ENCODE measurements at places on chromosomes 6 and 20. TPM values are rescaled to one million over a fixed set of nuclear protein-coding genes. Genes with fewer than 3 reads are reported as not detected.

DNA sequence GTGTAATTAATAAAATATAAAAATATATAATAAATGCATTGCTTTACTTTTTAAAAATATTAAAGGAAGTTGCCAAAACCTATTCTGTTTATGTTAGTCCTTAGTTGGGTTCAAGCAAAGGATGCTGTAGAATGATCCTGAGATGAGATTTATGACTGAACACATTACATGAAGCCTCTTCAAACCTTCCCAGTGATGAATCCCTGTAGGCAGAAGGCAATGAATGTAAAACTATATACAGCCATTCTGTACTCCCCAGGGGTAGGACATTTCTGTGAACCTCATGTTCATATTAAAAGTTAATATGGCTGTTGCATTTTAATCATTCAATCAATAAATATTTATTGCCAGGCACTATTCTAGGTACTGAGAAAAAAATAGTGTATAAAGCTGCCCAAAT, 166.0 kb downstream of the RFPL4B start:
- DNase-seq, result no peak

RGS17 gene
- total RNA-seq, result 3.5 TPM

- DNase-seq, result no peak
Measured at GRCh38 chr6:37920667-37921066, 101.1 kb downstream of the ZFAND3 start.

DNA sequence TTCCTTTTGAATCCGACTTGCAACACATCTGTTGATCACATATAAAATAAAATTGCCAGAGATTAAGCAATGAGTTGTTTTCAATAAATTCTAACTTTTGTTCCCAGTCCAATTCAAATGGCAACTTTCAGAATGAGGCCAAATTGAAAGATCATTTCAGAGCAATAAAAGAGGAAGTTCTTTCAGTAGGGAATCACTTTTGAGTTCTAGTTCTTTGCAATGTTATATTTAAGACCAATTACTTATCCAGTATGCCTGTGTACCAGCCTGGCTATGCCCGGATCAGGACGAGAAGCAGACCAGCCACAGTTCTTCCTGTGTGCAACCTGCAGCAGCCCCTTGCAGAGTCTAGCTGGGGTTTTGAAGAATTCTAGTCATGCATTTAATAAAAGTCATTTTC, 232.5 kb downstream of the BTBD9 start:
- DNase-seq, result no peak

GRCh38 chr6:142914937-142915697, 29.9 kb downstream of the HIVEP2 start:
- DNase-seq, result no peak

- DNase-seq, result no peak
Measured at GRCh38 chr20:9478771-9479170, 35.6 kb upstream of the LAMP5 start.

- no peak for DNase-seq
Measured at GRCh38 chr6:130585587-130585986, 219.8 kb downstream of the TMEM200A start.

- no peak for DNase-seq
Measured at GRCh38 chr6:26359765-26360164, 5.2 kb upstream of the BTN3A2 start.

- DNase-seq, result no peak
Measured at GRCh38 chr6:6635869-6636268, 47.3 kb downstream of the LY86 start.

TBXT gene
- total RNA-seq, result not detected

GRCh38 chr6:135372758-135373157, 124.8 kb downstream of the AHI1 start:
- DNase-seq, result no peak

DNA sequence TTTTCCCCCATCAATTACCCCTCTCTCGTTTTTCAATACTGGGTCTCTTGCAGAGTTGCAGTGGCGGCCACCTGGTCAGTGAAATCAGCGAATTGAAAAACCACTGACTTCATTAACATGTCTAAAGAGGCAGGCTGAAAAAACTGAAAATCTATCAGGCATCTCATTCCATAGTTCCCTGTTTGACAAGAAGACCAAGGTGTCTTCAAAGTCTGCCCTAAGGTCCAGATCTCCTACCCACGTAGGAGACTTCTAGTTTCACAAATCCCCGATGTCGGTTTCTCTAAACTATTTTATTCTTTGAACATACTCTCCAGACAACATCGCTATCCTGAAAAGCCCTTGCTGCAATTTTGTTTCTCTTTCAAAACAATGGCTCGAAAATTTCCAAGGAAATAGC, 796 bp upstream of the TUBB start:
- DNase-seq, result no peak

ANKRD66 gene
- not detected for total RNA-seq

DNA sequence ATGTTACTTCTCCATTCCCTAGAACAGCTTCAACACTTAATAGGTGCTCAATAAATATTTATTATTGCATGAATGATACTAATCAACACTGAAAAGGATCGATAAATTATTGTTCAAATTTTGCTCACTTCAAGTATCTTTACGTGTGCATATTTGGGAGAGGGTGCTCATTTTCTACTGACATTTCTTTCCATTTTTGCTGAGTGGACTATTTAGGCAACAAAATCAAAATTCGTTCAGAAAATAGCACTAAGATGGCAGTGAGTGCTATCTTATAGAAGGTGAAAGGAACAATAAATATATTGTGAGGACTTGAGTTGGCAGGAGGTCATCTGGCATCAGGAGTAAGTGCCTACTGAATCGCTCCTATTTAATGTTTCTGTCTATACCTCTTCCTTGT, 501.9 kb upstream of the IRAK1BP1 start:
- no peak for DNase-seq

LY6G6D gene
- total RNA-seq, result not detected

FOXF2 gene
- 3.6 TPM for total RNA-seq

LY86 gene
- 7.0 TPM for total RNA-seq

DNA sequence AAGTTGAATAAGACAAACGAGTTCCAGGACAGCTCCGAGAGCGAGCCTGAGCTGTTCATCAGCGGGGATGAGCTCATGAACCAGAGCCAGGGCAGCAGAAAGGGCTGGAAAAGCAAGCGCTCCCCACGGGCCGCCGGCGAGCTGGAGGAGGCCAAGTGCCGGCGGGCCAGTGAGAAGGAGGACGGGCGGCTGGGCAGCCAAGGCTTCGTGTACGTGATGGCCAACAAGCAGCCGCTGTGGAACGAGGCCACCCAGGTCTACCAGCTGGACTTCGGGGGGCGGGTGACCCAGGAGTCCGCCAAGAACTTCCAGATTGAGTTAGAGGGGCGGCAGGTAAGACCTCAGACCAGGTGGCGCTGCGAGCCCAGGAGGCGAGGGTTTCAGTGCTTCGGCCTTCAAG, 56.0 kb upstream of the TMEM181 start:
- no peak for DNase-seq

DNA sequence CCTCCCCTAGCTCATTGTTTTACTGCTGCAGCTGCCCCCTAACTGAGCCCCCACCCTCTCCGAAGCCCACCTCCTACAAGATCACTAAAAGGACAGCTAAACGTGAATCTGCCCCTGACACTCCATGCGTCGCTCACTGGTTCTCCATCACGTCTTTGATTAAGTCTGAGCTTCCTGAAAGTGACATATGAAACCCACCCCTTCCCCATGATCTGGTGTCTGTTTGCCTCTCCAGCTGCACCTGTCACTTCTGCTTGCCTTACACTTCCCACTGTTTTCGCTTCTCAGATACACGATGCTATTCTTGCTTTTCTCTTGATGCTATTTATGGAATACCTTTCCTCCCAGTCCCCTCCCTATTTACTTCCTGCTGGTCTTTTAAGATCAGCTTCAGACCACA, 8.0 kb upstream of the PERP start:
- no peak for DNase-seq

DNA sequence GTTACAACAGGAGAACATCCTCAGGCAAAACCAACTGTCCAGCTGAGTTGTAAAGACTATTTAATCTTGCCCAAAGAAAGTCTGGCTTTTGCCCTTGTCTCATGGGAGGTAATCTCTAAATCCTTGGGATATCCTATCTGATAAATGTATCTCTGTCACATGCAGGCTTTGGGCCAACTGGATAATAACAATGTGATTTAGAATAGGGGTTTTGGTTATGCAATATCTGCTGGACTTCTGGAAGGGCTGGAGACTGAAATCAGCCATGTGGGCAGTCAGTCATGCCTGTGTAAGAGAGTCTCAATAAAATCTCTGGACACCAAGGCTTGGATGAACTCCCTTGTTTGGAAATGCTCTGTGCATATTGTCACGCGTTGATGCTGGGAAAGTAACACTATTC, 56.3 kb upstream of the PRL start:
- DNase-seq, result no peak

GRCh38 chr6:38192487-38192886, 373.0 kb downstream of the ZFAND3 start:
- no peak for DNase-seq

ZNF334 gene
- total RNA-seq, result 7.7 TPM

- peak; percentile 15 for DNase-seq
Measured at GRCh38 chr6:12371641-12372146, 81.5 kb downstream of the EDN1 start.

GRCh38 chr6:87881342-87881895, 166.2 kb upstream of the SPACA1 start:
- DNase-seq, result no peak

LHFPL5 gene
- 0.69 TPM for total RNA-seq

GRCh38 chr6:169998457-169998856, 247.0 kb downstream of the ERMARD start:
- no peak for DNase-seq

DNA sequence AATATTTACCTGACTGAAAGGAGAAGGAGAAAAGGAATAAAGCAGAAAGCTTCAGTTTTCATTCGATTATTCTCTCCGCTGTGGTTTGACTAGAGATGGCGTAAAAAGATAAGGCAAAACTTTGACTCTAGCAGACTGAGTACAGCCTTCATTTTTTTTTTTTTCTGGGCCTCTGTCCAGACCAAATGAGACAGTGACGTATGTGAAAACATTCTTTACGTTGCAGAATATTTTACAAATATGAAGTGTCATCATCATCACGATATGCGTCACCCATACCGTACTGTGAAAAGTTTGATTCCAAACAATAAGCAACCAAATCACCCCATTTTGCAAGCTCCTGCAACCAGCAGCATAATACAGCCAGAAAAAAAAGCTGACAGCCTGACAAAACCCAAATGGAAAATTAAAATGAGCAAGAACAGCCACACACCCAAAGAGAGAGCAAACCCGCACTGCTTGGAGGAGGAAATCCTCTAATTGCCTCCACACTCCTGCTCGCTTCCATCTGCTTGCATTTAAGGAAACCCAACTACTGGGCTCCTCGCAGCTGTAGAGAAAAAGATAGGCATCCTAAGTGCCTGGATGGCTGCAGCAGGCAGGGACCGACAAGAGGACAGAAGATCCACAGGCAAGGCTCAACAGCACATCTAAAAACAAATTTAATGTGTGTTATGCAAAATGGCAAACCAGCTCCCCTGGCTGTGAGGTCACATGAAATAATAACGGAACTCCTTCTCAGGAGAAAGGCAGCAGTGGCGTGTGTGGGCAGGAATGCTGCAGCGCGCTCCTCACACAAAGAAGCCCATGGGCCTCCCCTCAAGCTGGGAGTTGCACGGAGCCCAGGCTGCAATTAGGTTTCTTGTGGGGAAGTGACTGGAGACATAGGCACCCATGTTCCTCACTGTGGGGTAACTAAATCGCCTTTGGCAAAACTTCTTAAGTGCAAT, 113.1 kb downstream of the FYN start:
- DNase-seq, result peak; percentile 36
